ENCODE measurements at places on chromosomes 1 and 21. TPM values are rescaled to one million over a fixed set of nuclear protein-coding genes. Genes with fewer than 3 reads are reported as not detected.

DNA sequence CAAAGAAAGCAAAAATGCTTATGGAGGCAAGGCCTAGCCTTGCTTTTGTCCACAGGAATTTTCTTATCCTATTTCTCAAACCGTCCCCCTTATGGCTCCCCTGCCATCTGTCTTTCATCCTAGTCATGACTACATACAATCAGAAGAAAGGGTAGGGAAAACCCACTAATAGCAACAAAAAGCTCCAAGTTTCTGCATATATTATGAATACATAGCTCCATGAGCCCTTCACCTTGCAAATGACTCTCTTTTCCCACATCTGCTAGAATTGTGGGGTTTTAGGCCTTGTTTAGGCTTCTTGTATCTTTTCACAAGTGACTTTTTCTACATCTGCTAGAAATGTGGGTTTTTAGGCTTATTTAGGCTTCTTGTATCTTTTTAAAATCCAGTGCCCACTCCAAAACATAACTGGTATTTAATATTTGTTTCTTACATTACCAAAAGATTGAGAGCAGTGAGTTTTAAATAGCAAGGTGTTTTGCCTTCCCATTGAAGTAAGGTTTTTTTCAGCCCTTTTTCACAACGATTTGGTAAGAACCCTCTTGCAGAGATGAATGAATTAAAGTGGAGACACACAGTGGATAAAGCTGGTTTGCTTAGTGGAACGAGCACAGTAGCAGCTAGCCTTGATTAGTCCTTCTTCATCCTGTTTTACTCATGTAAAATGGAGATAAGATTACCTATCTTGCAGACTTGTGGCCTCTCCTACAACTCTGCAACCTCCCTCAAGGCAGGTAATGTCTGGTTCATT lies 4.4 kb downstream of the GADD45A start:
- no peaks in the 10 kb centered on the region for H3K27me3 ChIP-seq
- no peaks in the 10 kb centered on the region for H3K36me3 ChIP-seq
- H3K4me1 ChIP-seq, result peaks cover 6% of the 10 kb centered on the region
- no peak overlapping the region for H3K27ac ChIP-seq
- DNase-seq, result no peak

DNA sequence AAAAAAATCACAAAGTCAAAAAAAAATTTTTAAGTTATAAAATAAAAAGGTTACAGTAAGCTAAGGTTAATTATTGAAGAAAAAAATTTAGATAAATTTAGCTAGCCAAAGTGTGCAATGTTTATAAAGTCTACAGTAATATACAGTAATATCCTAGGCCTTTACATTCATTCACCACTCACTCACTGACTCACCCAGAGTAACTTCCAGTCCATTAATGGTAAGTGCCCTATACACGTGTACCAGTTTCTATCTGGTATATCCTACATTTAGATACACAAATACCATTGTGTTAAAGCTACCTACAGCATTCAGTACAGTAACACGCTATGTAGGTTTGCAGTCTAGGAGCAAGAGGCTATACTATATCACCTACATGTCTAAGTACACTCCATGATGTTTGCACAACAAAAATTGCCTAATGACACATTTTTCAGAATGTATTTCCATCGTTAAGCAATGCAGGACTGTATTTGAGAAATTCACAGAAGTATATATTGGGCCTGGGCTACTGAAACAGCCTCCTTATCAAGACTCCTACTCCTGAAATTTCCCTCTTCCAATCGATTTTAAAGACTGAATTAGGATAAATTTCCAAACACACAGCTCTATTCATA lies 155.1 kb downstream of the COP1 start:
- no peaks in the 10 kb centered on the region for H3K36me3 ChIP-seq
- H3K4me3 ChIP-seq, result no peak overlapping the region
- no peaks in the 10 kb centered on the region for H3K27me3 ChIP-seq
- DNase-seq, result no peak

DNA sequence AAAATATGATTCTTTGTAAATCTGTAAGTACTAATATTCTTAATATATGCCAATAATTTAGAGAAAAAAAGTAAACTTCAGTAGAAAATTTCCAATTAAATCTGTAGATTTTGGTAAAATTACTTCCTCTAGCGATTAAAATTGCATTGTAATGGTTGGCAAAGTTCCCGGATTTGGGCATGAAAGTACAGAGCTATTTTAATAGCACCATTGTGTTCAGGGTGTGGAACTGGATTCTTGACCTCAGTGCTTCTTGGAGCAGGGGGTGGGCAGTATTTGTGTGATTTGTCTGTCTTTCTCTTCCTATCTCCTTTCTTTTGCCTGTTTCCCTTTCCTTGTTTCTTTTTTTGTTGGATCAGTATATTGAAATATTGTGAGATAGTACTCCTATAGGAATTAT lies 72.1 kb downstream of the DNM3 start:
- no peaks in the 10 kb centered on the region for H3K27me3 ChIP-seq
- H3K36me3 ChIP-seq, result no peaks in the 10 kb centered on the region
- H3K27ac ChIP-seq, result peak overlapping the region; percentile 42
- DNase-seq, result peak; percentile 41
- no peak overlapping the region for H3K4me3 ChIP-seq

PTPN14 gene
- 9.7 TPM for total RNA-seq
